ENCODE measurements at places on chromosomes 16 and 17.

DNA sequence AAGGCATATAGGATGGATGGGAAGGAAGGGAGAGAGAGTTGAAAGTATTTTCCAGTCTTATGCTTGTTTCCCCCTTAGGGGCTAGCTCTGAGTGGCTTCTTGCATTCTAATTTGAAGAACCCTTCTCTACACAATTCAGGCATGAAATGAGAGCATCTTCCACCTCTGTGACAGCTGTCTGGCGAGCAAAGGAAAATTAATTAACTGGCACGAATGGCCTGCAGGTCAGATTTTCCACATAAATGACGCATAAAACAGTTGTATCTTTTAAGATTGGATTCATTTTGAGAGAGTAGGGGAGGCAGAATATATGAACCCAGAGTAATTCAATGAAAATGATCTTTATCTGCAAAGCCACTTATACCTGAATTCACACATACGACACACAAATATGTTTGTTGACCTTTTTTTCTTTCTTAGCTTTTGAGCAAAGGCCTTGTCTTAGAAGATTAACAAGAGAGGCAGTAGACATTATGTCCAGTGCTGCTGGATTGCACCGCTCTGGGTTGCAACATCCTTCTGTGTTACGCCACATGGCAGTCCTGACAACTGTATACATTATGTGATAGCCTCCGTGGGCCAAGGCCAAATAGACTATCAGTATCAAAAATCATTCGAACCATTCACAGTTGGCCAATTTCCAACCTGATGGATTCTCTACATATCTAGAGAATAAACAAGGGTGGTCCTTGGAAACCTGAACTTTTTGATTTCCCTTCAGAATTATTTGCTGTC, 173.0 kb upstream of the GOT2 start:
- DNase-seq, result no peak

DNA sequence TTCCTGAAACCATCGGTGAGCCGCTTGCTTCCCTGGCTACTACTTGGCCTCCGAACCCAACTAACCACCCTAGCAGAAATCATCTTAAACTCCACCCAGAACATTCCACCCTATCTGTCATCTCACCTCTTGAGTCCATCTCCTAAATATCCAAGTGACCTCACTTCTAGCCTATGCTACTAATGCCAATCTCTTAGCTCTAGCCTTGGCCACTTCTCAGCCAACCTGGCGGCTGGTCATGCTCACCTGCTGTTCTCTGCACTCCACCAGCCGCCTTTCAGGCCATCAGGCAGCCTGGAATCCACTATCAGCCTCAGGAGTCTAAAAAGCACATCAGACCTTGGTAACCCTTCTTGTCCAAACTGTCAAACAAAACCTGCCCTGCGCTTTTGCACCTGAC, 11.9 kb upstream of the CYTH1 start:
- DNase-seq, result no peak

DNA sequence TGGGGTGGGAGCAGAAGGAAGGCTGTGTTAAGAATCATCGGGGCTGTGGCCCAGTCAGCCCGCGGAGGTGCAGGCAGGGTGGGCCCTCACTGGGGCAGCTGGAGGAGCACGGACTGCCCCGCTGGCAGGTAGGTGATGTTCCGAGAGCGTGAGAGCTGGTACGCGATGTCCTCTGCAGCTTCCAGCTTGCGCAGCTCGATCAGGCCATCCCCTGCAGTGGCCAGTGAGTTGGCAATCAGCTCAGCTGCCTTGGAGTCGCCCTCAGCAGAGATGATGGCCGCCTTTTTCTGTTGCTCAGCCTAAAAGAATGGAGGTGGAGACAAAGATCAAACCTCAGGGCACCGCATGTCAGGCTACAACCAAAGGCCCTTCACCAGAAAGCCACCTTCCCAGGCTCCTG, 9.8 kb downstream of the PHB1 start:
- DNase-seq, result peak; percentile 46

DNA sequence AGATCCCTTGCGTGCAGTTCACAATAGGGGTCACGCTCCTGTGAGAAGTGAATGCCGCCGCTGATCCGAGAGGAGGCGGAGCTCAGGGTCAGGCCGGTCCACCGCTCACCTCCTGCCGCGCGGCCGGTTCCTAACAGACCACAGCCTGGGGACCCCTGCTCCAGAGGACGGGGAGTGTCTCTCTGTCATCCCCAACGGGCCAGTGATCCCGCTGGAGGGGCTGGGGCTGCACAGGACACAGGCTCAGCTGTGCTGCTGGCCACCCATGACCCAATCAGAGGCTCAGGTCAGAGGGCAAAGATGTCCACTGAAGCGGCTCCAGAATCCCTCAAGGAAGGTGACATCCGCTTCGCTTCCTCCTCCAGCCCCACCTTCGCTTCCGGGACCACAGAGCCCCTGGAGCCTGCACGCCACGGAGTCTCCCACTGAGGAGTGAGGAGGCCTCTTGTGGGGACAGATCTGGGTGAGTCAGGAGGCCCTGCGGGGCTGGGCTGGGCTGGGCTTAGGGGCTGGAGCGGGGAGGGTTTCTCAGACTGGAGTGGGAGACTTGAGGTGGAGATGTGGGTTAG, 115.4 kb downstream of the METRNL start:
- DNase-seq, result peak; percentile 63

DNA sequence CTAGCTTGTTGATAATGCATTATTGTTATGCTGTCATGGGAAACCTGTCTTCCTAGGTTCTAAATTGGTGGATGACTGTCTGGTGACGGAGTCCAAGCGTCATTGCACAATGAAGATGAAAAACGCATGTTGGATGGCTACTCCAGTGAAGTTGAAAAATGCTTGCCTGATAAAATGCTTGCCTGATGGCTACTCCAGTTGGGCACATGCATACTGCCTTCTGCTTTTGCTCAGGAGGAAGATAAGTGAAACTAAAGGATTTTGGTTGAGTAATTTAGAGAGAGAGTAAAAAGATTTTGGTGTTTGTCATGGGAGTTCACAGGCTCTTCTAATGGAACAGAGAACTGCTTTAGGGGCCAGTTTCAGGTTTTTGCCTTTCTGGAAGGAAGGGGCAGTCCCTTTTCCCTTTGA, 118.6 kb downstream of the PRKCA start:
- DNase-seq, result no peak

GRCh38 chr16:49857423-49858181, 1.7 kb upstream of the ZNF423 start:
- DNase-seq, result peak; percentile 82

GRCh38 chr17:6623941-6624340, 16.6 kb downstream of the KIAA0753 start:
- DNase-seq, result no peak
